ENCODE measurements at places on chromosomes 11 and 22.

DNA sequence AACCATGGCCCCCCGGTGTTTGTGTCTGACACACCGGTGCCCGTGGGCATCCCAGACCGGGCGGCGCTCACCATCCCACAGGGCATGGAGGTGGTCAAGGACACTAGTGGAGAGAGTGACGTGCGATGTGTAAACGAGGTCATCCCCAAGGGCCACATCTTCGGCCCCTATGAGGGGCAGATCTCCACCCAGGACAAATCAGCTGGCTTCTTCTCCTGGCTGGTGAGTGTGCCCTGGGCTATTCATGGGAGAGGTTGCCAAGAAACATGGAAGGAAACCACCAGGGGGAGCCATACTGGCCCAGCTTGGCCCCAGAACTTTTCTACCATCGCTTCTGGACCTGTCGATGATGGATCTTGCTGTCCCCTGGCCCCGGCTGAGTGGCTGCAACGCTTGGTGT, 36.5 kb downstream of the PRDM11 start:
- DNase-seq: peak; percentile 49

GRCh38 chr11:61917334-61918109, at the start of gene RAB3IL1:
Gene RAB3IL1 (minus strand): TSS chr11:61917566. CDS start chr11:61917367, 199 bp downstream.
- no peak for DNase-seq

DNA sequence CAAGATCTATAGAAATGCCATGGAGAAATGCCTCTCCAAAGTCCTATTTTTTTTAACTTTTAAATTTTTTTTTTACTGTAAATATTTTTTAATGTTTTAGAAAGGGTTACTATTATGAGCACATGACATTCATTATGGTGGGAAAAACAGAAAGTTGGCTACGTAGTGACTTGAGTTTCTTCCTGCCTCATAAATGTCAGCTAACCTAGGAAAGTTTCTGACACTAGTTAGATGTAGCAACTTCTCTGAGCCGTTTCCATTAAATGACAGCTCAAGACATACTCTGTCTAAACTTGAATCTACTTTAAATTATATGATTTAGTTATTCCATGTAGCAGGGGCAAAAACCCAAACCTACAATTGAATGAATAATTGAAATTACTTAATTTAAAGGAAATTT, 18.4 kb upstream of the CTSC start:
- DNase-seq: no peak

- DNase-seq: no peak
These were observed 42.9 kb downstream of the ABTB2 start for GRCh38 chr11:34314936-34315335.

GRCh38 chr11:113494021-113494420, 18.8 kb upstream of the DRD2 start:
- no peak for DNase-seq

- DNase-seq: no peak
These were observed 36.0 kb downstream of the KCNQ1 start for GRCh38 chr11:2480874-2481220.

GRCh38 chr11:44754876-44755555, 28.3 kb downstream of the TSPAN18 start:
- DNase-seq: peak; percentile 57

DNA sequence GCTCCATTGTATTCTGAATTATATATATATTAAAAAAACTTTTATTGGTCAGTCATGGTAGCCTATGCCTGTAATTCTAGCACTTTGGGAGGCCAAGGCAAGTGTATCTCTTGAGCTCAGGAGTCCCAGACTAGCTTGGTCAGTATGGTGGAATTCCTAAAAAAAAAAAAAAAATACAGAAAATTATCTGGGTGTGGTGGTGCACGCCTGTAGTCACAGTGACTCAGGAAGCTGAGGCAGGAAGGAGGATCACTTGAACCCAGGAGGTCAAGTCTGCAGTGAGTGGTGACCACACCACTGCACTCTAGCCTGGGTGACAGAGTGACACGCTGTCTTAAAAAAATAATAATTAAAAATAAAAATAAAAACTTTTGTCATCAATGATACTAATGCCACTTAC, 133.2 kb downstream of the FAT3 start:
- DNase-seq: no peak

DNA sequence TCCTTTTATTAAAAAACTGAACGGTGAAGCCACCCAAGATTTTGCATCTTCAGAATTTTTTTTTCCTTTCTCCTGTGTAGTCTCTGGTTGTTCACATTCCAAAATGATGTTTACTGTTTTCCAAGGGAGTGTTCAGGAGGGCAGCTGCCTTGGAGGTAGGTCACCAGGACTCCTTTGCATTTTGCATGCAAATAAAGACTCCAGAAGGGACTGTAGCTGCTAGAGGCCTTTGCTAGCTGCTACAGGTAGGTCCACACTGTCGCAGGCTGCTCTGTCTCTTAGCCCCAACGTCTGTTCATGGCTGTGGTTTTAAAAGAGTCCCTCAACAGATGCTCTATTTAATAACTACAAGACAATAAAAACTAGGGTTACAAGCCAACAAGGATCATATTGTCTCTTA, 11.4 kb downstream of the CTSC start:
- no peak for DNase-seq

- DNase-seq: no peak
These were observed 26.0 kb downstream of the IL10RA start for GRCh38 chr11:118012083-118012669.

- no peak for DNase-seq
These were observed 40.6 kb upstream of the KCNQ1OT1 start for GRCh38 chr11:2740275-2740940.

DNA sequence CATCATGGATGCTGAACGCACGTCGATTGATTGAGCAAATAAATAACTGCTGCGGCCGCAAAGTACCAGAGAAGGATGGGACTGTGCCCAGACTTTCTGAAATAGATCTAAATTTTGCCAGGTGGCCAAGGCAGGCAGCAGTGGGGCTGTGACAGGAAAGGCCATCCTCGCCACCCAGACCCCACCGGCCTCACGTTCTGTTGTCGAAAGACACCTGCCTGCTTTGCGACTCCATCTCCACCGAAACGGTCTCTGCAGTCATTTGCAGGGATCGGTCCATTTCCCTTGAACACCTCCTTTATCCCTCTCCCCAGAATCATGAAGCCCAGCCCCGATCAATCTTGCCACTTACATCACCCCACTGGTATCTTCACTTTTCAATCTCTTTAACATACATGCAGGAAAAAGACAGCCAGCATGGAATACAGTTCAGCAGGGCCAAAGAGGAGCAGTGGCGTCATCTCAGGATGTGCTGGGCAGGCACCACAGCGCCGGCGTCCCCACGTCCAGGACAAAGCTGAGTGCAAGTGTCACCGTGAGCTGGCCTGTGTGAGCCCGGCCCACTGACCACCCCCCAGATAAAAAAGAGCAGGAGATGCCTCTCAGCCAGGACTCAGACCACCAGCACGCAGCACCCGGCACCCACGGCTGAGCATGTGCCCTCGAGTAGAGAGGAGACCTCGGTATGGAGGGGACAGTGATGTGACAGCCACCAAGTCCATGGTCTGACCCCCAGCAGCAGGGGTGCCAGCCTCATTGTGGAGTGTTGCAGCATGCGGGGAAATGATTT, 610.3 kb downstream of the TBC1D22A start:
- no peak for DNase-seq

DNA sequence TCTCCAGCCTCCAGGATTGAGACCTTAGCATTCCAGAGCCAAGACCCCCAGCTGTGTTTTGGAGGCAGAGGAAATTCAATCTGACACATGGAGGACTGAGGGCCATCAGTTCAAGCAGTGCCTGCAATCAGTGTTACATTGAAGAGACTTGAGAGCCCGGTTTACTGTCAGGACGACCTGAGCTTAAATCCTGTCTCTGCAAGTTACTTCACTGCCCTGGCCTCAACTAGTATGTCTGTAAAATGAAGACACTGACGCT, 35.1 kb downstream of the TRIM29 start:
- DNase-seq: peak; percentile 72

DNA sequence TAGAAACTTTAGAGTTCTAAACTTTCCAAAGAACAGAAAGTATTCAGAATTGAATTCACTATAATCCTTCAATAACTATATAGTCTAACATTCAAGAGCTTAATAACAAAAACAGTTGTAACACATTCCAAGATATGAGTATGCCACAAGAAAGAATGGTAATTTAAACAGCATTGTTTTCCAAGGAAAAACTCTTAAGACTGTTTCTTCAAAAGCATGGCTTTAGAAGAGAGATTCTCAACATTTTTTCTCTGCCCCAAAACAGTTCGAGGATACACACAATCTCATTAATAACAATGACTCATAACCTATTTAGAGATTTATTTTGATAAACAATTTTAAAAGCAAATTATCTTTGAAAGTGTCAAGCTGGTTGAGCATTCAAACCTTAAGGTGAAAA, 16.7 kb upstream of the ARHGAP32 start:
- no peak for DNase-seq

- DNase-seq: no peak
These were observed 29.0 kb downstream of the MACROD1 start for GRCh38 chr11:64136765-64137441.

DNA sequence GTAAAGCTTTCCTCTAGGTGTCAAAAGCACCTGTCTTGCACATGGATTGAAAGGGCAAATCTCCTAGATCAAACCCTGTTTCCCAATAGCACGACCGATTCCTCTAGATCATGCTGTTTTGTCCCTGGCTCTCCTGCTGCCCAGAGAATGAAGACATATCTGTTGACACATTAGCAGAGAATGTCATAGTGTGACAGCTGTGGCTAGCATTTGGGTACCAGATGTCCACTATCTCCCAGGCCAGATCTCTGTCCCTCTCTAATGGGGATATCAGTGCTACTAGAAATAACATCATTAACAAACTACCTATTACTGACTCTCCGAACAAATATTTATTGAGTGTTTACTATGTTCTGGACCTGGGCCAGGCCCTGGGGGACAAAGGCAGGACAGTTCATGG, 72.4 kb upstream of the ISX start:
- no peak for DNase-seq

DNA sequence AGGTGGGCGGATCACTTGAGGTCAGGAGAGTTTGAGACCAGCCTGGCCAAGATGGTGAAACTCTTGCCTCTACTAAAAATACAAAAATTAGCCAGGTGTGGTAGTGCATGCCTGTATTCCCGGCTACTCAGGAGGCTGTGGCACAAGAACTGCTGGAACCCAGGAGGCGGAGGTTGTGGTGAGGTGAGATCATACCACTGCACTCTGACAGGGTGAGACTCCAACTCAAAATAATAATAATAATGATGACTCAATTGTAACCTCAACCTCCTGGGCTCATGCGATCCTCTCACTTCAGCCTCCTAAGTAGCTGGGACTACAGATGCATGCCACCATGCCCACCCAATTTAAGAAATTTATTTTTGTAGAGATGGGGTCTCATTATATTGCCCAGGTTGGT, 15.6 kb upstream of the CHRNA10 start:
- DNase-seq: no peak

- no peak for DNase-seq
These were observed 47.1 kb downstream of the SLC22A12 start for GRCh38 chr11:64638018-64638665.

DNA sequence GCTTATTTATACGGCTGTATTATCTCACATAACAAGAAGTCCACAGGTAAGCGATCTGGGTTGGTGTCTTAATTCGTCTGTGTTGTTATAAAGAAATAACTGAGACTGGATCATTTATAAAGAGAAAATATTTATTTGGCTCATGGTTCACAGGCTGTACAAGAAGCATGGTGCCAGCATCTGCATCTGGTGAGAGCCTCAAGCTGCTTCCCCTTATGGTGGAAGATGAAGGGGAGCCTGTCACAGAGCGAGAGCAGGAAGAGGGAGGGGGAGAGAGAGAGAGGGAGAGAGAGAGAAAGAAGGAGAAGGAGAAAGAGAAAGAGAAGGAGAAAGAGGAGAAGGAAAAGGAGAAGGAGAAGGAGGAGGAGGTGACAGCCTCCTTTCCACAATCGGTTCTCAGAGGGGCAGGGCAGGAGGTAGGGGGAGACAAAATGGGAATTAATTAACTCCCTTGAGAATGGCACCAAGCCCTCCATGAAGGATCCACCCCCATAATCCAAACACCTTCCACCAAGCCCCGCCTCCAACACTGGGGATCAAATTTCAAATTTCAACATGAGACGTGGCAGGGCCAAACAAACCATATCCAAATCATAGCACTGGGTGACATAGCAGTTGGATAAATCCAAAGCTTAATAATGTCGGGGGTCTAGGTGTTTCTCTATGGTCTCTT, 15.0 kb upstream of the TRIM44 start:
- no peak for DNase-seq

GRCh38 chr11:125369808-125370207, 126.3 kb downstream of the FEZ1 start:
- DNase-seq: no peak
